ENCODE measurements at places on chromosomes 12 and 14.

DNA sequence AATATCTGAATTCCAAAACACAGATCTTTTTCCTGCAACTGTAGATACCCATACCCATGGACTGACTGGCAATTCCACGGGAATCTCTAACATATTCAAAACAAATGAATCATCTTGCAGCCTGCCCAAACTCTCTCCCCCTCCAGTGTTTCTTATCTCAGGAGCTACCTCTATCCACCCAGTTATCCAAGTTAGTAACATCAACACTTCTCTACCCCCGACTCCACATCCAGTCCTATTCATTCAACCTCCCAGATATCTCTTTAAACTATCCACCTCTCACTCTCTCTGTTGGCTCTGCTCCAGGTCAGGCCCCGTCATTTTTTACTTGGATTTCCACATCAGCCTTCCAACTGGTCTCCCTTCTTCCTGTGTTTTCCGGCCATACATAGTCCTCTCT, 6.7 kb upstream of the KCNH5 start:
- no peak for DNase-seq

- DNase-seq = no peak
These were observed 18.0 kb upstream of the GUCY2C start for GRCh38 chr12:14714437-14714836.

DNA sequence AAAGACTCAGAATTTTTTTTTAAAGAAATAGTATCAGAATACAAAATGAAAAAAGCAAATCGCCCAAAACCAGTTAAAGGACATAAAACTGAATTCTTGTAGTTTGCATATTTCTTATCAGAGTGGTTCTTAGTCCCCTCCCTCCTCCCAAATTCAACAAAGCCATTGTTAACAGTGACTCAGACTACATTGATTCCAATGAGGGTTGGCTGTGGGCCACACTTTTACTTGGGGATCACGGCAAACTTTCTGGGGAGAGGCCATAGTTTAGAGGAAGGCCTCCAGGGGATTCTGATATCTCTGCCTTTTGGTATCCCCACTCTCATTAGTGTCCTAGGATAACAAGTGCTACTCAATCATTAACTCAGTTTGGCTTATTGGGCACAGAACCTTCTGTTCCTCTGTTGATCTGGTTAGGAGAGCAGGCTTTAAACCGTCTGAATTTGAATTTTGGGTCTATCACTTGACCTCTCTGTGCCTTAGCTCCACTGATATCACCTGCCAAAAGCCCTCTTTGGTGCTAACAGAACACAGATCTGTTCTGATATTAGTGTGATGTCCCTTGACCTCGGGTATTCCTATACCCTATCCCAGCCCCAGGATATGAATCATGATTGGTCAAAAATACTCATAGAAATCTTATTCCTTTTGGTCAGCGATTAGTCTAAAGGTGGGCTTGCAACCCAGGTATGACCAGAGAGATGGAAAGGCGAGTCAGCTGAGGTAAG, 45.2 kb upstream of the APPL2 start:
- no peak for DNase-seq

GRCh38 chr14:77955816-77956484, 156.0 kb downstream of the ADCK1 start:
- DNase-seq = no peak

DNA sequence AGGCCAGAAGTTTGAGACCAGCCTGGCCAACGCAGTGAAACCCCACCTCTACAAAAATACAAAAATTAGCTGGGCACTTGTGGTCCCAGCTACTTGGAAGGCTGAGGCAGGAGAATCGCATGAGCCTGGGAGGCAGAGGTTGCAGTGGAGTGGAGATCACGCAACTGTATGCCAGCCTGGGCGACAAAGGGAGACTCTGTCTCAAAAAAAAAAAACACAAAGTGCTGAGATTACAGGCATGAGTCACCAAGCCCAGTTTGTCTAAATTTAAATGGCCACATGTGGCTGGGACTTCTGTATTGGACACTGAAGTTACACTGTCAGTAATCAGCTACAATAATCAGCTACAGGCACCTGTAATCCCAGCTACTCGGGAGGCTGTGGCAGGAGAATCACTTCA, 100.9 kb upstream of the AEBP2 start:
- DNase-seq = no peak

DNA sequence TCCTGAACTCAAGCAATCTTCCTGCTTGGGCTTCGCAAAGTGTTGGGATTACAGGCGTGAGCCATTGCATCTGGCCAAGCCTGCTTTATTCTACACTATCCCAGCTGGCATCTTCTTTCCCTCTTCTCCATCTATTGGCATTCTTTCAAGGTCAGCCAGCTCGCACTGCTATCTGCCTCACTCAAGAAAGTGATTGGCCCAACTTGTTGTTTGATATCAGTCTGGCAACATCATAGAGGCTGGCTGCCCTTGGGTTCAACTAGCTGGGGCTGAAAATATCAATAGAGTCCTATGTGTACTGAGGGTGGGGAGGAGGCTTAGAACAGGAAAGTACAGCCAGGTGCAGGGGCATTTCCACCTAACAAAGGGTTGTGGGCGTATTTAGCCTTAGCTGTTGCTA, 17.1 kb downstream of the GMFB start:
- no peak for DNase-seq

- DNase-seq = no peak
These were observed 19.7 kb upstream of the CD9 start for GRCh38 chr12:6180268-6181051.

DNA sequence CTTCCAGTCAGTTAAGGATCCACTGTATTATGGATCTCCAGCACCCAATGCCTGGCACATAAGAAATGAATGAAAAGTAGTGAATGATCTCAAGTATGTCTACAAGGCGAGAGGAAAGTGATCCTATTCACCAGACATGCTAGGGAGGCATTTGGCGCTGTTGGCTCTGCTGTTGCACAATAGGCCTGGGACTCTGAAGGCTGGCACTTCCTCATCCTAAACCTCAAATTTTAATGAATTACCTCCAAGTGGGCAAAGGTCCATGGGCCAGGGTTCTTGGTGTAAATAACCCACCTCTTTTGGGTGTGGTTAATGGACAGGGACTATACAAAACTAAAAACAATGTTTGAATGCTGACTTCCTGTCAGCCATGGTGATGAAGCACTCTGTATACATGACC, 173.4 kb upstream of the PZP start:
- DNase-seq = no peak

GRCh38 chr14:85576218-85576617, 46.3 kb downstream of the FLRT2 start:
- DNase-seq = no peak

GRCh38 chr12:29148596-29148910, 525 bp upstream of the FAR2 start:
- DNase-seq = no peak

GRCh38 chr12:129815846-129816245, 88.0 kb downstream of the TMEM132D start:
- DNase-seq = no peak

GRCh38 chr14:77170045-77170444, 11.6 kb upstream of the TMEM63C start:
- no peak for DNase-seq

DNA sequence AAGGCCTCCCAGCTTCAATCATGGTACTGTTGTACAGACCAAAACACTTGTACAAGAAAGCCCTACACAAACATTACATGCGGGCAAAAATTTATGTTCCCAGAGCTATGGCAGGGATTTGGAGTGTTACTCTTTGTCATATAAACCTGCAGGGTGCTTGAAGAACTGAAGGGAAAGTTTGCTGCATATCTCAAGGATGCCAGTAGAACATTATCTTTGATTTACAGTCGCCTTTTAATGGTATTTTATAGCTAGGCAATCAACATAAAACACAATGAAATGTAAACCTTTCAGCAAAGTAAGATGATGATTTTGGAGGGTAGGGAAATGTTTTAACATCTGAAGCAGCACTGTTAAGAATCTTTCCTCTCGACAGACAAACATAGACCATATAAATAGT, 305.6 kb downstream of the KCNH5 start:
- no peak for DNase-seq

All from T-helper 17 cell (primary cell).